Head of caudate nucleus (tissue), 42 donors: ENCODE measurements at places on chromosomes 7 and 10.

DNA sequence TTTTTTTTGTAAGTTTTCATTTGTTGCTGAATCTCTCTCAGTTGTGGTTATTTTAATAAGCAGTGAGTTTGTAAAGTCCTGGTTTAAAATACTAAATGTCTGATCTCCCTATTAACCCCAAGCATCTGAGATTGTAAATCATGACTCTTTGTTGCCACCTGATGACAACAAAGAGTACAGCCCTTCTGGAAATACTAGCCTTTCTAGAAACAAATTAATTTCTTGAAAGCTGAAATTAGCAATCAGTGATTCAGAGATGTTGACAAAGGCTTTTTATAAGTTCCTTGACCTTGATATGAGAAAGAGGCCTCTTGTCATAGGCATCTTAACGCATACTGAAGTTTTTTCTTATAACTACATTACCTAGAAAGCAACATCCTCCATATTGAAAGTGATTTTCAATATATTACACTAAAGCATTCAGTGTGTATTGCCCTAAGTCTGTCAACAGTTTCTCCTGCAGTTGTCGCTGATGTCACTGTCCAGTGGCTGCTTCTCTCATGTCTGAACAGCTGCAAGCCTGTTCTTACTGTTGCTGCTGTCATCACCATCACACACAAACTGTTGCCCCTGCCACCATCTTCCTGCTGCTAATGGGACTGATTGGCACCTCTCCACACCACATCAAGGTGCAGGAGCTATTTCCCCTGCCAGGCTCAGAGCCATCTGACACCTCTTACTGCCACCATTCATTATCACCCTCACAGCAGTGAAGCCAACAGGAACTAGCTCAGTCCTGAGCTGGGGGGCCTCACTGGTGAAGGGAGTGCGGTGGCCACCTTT, 95.1 kb upstream of the LRGUK start:
- no peak for DNase-seq

GRCh38 chr10:28677888-28678686, 766 bp downstream of the BAMBI start:
- peak; percentile 17 for DNase-seq

DNA sequence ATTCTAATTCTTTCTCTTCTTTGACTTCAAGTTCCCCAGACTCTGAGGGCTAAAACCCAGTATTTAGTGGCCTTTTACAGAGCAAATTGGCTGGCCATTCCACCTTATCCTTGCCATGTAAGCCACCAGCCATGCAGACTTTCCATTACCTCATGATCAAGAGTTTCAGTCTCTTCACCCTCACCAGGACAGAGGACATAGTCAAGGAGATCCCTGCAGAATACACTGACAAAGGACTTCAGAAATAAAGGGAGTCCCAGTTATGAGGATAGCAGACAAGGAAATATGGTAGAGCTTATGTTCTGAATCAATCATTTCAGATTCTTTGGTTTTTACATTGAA, 1080.4 kb upstream of the C7orf33 start:
- DNase-seq: no peak

DNA sequence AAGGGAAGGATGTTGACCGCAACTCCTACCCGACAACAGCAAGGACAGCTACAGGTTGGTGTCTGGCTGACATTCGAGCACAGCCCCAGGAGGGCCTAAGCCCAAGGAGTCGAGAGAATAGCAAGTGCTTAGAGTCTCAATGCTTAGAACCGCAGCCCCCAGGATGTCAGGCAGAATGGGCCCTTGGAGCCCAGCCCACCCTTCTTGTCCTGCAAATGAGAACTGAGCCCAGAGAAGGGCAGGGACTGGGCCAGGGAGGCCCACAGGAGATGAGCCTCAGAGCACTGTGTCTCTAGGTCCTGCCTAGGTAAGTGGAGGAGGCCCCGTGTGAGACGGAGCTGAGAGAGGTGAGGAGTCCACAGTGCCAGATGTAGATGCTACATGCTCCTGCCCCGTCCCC, 173.3 kb upstream of the ZMIZ1 start:
- DNase-seq: no peak

- DNase-seq: no peak
Measured at GRCh38 chr10:60130130-60130579, 223.8 kb upstream of the CCDC6 start.

GRCh38 chr7:138889582-138890498, 91.3 kb downstream of the KIAA1549 start:
- no peak for DNase-seq

- no peak for DNase-seq
Measured at GRCh38 chr7:97772045-97772901, 40.4 kb downstream of the TAC1 start.

GRCh38 chr7:24417526-24418120, 133.6 kb downstream of the NPY start:
- DNase-seq: no peak

- DNase-seq: no peak
Measured at GRCh38 chr10:71077796-71078453, 134.4 kb upstream of the UNC5B start.

- DNase-seq: peak; percentile 98
Measured at GRCh38 chr7:63900394-63901203, 98.0 kb upstream of the ZNF722 start.

- DNase-seq: peak; percentile 71
Measured at GRCh38 chr7:117157241-117158209, 165.3 kb downstream of the WNT2 start.

DNA sequence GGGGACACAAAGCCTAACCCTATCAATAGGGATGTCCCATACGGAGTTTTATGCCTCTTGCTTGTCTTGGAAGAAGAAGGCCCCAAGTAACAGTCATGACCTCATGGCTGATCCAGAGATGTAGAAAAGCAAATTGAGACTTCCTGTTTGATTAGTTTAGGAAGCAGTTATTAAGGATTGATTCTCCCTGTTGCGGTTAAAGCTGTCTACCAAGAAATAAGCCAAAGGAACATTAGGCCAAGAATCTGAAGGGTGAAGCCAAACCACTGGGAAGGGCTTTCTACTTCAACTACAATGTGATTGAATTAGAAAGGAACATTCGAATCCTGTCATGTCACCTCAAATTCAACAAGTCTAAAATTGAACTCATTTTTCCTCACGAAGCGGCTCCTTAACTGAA, 60.5 kb upstream of the AGBL3 start:
- DNase-seq: no peak

- DNase-seq: peak; percentile 51
Measured at GRCh38 chr10:113680190-113681111, 739 bp downstream of the CASP7 start.

DNA sequence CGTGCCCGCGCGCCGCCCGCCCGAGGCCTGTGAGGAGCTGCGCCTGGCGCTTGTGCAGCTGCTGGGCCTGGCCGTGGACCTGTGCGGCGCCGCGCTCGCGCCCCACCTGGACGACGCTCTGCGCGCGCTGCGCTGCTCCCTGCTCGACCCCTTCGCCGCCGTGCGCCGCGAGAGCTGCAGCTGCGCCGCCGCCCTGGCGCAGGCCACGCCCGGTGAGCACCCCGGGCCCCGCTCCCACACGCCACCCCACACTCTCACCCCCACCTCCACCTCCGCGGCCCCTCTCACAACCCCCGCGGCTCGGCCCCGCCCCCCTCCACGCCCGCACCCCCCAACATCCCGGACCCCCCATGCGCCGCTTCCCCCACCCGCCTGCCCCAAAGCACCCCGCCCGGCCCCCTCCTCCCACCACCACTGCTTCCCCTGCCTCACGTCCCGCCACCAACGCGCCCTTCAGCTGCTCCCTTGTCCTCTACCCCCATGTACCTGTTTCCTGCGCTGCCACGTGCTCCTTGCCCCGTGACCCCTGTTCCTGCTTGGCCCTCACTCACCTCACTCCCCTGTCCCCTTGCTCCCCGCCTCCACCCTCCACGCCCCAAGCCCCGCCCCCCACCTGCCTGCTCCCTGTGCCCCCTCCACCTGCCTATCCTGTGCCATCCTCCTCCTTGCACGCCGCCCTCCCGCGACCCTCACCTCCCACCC, at the start of gene PRKAR1B:
PRKAR1B (minus strand) TSS at position 178 of the 702 bp plus-strand sequence. CDS start 15,776 bp downstream, outside the sequence.
- peak; percentile 34 for DNase-seq

GRCh38 chr7:127897704-127898454, 133.4 kb downstream of the LRRC4 start:
- DNase-seq: peak; percentile 35

GRCh38 chr7:123581162-123581459, 20.5 kb upstream of the ASB15 start:
- DNase-seq: no peak

- DNase-seq: peak; percentile 71
Measured at GRCh38 chr7:151993977-151994676, 31.3 kb upstream of the GALNT11 start.

DNA sequence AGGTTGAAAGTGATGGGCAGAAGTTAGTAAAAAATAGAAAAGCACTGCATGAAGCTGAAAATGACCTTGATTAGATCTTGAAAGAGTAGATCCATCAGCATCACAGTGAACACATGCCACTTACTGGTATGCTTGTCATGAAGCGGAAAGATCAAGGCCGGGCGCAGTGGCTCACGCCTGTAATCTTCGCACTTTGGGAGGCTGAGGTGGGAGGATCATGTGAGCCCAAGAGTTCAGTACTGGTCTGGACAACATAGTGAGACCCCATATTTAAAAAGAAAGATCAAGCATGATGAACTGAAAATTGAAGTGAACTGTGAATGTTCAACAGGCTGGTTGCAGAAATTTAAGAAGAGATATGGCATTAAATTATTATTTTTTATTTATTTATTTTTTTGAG, 18.0 kb downstream of the LCOR start:
- no peak for DNase-seq

DNA sequence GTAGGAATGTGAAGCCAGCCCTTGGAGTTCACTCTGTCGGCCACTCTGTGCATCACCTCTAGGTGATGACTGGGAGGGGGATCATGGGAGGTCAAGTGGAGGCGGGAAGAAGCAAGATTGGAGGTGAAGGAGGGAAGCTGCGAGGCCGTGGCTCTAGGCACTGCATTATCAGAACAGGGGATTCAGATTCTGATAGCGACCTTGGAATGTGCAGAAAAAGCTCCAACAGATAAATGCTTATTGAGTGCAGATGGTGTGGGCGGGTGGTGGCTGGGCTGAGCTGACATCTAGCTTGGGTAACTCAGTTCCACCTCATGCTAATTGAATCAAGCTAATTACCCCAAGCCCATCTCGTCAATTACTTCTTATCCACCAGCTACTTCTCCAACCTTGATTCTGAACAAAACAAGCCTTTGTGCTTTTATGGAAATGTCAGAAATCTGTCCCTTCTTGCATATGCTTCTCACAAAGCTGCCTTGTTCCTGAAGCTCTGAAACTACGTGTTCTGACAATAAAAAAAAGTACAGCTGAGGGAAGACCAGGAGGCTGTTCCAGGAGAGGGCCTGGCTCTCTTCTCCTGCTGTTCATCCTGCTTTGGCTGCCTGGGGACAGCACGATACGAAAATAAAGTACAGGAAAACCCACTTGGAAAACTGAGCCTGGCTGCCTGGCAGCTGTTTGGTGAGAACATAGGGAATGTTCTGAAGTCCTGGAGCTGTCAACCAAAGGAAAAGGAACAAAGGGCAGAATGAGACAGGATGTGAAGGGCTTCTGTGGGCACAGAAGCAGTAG, 27.5 kb downstream of the STRA8 start:
- peak; percentile 37 for DNase-seq

DNA sequence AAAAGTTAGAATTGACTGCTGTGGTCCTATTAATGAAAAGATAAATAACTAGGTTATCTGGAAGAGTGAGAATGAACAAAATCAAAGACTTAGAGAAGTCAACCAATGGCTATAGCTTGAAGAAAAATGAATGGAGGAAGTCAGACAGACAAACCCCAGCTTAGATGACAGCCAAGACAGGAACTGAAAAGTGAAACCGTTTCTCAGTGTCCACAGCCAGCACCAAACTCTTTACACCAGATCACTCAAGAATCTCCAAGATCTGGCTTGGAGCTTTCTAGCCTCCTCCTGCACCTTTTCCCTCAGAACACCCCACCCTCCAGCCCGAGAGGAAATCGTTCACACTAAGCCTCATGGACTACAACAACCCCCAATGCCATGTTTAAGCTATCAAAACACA, 167.0 kb downstream of the SFMBT2 start:
- DNase-seq: no peak

GRCh38 chr10:97074256-97075145, 111.3 kb downstream of the SLIT1 start:
- no peak for DNase-seq

DNA sequence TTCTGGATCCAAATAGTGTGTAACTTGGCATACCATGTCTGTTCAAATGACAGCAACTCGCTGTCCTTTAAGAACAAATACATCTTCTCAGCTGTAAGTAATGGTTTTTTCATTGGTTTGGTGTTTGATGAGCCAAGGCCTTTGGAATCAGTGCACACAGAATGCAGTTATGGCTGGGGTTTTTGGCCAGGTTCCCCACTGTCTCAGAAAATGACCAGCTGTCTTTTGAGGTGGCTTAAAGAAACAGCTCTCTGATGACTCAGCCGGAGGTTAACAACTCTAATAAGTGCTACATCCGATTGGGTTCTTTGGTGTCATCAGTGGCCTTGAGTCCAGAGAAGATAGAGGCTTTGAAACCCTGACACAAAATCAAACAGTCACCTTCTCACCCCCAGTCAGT, 688.4 kb downstream of the REEP3 start:
- DNase-seq: no peak

GRCh38 chr10:31642281-31642680, 286.4 kb downstream of the ARHGAP12 start:
- DNase-seq: no peak

DNA sequence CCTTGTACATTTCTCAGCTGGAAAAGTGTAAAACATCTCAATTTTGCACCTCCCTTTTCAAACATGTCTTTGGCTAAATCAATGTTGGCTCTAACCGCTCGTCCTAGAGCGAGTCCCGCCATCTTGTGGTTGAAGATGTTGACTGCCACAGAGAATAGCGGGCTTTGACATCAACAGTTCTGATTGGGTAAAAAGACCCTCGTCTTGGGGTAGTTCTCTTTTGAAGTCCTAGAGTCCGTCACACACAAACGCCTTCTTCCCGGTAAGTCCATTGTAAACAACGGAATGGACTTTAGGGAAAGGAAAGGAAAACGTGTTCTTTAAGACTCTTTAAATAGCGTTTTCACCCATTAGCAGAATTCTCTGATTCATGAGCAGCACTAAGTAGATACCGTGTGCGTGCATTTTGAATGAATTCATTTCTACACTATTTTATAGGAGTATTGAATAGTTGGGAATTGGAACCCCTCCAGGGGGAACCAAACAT, 452 bp upstream of the RPP30 start:
- peak; percentile 78 for DNase-seq

DNA sequence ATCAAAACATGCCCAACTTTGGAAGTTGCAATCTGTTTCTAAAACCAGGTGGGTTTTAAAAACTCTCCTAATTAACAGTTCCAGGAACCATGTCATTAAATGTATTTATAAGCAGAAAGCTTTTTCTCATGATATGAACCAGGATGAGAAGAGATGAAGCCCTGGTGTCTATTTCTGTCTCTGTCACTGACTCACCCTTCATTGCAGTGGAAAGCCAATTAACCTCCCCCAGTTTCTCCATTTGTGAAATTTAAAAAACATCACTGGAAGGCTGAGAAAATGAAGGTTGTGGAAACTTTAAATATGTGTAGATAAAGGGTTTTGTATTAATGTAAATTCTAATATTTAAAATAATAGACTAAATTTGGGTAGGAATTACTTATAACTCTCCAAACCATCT, 1088.0 kb downstream of the SORCS1 start:
- DNase-seq: peak; percentile 8
